ENCODE measurements at places on chromosomes 6 and 20.

- DNase-seq: no peak
Observed at GRCh38 chr6:144283646-144284477, 1.3 kb upstream of the UTRN start.

GRCh38 chr6:129749749-129750120 is 39.8 kb upstream of the ARHGAP18 start:
- no peak for DNase-seq

DNA sequence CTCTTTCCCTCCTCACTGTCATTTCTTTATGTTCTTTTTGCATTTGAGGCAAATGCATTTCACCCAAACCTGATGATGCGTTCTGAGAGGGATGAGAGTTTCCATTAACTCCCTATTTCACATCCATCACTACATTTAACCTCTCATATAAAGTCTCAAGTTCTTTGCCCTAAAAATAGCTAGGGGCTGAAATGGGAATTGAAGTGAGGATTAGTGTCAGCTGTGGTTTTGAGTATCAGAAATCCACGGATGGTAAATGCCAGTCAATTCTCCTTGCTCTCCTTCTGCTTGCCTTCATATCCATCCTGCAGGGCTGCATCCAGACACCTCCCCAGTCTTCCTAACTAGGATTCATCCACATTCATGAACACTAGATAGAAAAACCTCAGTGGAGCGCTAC is 10.0 kb upstream of the DTNBP1 start:
- DNase-seq: no peak

DNA sequence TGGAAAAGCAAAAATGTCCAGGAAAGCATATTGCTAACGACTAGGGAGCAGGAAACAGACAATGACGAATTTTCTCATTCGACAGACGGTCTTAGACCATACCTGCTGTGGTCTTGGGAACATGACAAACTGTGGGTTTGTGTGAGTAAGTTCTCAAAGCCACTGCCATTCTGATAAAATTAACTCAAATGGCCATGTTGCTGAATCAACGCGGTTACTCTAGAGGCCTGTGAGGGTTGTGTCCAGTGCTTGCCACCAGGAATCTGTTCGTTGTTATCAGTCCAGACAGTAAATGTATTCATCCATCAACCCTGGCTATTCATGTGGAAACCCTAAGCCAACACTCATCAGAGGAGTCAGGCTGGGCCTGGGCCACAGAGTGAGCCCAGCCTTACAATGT is 124.3 kb downstream of the MYLK4 start:
- DNase-seq: no peak

GRCh38 chr20:42164121-42164890 is 546.1 kb upstream of the CHD6 start:
- no peak for DNase-seq

- DNase-seq: no peak
Observed at GRCh38 chr6:166221040-166221439, 53.4 kb upstream of the TBXT start.

DNA sequence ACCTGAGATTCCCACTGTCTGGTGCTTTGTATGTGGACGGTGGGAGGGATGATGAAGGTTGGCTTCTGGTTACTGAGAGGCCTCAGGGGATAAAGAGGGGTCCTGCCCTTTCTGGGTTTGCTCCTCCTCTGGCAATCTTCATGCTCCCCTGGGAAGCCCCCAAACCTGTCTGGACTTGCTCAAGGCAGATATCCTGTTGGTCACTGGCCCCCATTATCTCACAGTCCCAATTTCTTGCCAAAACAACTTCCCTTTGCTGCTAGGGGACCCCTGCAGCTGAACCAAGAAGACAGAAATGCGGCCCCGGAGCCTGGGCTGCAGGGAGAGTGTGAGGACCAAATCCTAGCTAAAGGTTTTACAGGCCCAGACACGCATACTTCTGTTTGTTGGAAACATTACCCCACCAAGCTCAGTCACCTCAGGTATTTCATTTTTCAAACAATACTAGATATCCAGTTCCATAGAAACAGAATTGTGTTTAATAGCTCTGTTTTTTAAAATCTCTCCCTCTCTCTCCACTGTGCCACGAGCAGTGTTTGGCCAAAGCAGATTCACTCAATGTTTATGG is 63.4 kb upstream of the MRPS10 start:
- no peak for DNase-seq

GRCh38 chr6:149636124-149636523 is 12.4 kb downstream of the KATNA1 start:
- no peak for DNase-seq

- no peak for DNase-seq
Observed at GRCh38 chr6:7998103-7998725, 66.0 kb downstream of the BLOC1S5 start.

DNA sequence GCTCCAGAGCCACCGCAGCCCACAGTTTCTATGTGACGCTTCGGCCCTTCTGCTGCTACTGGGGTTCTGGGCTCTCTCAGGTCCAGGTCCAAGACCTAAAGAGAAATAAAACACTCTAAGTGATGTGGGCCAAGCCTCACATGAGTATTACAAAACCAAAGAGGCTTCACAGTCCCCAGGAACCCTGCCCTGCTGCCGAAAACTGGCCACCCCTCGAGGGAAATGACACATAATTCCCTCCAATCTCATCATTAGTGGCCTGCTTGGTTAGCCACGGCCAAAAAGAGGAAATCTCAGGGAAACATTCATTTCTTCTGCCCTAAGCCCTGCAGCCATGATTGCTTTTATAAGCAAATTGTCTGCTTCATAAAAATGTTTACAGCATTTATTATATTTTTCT is 32.5 kb downstream of the DLL1 start:
- DNase-seq: no peak

- no peak for DNase-seq
Observed at GRCh38 chr20:63704749-63705117, 3.0 kb downstream of the ARFRP1 start.

GRCh38 chr6:54633601-54634000 is 213.0 kb upstream of the FAM83B start:
- no peak for DNase-seq

DNA sequence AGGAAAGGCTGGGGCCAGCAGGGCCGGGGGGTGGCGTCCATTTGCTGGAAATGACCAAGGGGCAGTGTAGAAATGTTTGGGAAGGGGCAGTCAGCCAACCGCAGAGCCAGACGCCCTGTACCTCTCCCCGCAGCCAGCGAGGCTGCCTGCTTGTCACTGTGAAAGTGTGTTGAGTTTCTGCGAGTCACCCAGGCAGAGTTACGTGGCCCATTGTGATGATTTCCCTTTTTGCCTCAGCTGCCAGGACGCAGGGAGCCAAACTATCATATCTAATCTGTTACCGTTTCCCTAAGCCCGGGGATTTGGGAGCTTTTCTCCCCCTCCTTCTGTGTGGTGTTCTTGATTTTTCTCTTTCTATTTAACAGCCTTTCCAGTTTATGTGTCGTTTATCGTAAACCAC is 67.9 kb upstream of the STX16 start:
- DNase-seq: no peak

DNA sequence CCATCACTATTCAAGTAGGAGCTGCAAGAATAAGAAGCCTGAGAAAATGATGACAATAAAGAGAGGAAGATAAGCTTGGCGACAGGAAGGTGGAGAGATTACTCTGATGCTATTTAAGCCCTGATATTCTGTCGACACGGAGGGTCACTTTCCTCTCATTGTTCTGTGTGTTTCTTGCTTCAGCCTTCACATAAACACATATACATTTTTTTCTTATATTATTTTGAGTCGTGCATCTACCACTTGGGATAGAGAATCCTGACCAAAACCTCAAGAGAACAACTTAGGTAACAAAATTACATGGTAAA is 10.5 kb downstream of the PTCHD4 start:
- no peak for DNase-seq

DNA sequence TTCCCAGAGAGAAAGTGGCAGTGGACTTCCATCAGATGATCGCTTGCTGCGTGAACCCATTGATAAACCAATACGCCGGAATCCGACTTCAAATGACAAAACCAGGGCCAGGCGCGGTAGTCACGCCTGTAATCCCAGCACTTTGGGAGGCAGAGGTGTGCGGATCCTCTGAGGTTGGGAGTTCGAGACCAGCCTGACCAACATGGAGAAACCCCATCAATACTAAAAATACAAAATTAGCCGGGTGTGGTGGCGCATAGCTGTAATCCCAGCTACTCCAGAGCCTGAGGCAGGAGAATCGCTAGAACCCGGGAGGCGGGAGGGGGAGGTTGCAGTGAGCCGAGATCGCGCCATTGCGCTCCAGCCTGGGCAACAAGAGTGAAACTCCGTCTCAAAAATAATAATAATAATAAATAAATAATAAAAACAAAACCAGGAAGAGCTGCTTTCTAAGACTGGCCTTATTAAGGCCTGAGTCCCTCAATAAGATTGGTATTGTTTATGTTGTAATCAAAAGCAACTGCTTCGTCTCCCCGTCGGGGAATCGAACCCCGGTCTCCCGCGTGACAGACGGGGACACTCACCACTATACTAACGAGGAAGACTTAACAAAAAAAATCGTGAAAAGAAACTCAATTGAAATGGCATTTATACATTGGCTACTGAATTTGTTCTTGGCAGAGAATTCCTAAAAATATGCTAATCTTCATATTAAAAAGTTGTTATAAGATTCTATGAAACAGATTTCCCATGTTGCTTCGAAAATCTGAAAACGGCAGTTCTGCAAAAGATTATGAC is 110.2 kb upstream of the ZNF184 start:
- no peak for DNase-seq

DNA sequence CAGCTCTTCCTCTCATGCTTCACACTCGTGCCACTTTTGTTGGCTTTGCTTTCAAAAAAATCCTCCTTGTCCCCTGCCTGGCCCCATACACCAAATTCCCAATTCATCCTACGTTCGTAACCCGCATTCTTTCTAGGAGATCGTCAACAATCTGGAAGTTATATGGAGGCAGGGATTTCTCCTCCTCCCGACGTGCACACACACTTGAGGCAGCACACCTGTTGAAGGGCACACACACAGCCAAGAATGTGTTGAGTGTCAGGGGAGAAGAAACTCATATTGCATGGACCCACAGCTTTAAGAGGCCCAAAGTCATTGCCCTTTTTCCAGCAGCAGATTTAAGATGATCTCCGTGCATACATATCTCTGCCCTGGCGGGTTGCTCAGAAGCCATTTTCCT is 28.9 kb downstream of the THBS2 start:
- DNase-seq: no peak

DNA sequence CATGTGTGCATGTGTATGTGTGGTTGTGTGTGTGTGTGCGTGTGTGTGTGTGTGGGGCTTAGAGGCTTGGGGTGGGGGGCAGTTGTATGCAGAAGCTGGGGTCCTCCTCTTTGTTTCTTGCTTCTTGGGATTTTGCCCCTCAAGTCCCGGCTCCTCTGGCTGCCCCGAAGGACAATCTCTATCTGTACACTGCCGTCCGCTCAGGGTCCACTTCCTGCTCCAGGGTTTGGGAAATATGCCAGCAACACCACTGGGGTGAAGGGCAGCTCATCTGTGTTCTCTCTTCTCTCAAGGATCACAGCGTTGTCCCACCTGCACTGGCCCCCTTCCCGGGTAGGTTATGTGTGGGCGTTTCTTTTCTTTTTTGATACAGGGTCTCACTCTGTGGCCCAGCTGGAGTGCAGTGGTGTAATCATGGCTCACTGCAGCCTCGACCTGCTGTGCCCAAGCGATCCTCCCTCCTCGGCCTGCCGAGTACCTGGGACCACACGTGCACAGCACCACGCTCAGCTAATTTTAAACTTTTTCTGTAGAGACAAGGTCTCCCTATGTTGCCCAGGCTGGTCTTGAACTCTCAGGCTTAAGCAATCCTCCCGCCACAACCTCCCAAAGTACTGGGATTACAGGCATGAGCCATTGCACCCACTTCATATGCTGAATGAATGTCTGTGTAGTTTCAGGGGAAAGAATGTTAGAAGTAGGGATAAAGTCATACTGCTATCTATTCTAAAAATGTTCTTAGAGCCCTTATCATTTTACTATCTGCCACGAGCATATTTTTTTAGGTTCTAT is 25.7 kb downstream of the SLC2A4RG start:
- no peak for DNase-seq

- no peak for DNase-seq
Observed at GRCh38 chr6:109373331-109373730, 8.9 kb downstream of the CD164 start.

GRCh38 chr6:6975459-6976111 is 132.2 kb upstream of the RREB1 start:
- no peak for DNase-seq

- DNase-seq: no peak
Observed at GRCh38 chr20:57251949-57252348, 14.5 kb downstream of the BMP7 start.

DNA sequence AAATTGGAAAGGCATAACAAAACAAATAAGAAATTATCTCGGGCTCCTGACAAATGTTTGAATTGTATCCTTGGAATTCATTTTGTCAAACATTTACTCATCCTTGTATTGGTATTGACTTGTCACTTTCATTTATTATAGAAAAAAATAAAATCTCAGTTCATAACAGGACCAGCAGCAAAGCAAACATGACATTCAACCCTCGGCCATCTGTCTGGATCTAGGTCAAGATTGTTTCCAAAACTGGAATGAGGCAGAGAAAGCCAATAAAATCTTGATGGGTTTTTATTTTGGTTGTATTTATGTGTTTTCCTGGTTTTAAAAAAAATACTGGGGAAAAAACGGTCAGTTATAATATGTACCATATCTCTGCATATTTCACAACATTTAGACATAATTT is 42.9 kb upstream of the FABP7 start:
- no peak for DNase-seq

DNA sequence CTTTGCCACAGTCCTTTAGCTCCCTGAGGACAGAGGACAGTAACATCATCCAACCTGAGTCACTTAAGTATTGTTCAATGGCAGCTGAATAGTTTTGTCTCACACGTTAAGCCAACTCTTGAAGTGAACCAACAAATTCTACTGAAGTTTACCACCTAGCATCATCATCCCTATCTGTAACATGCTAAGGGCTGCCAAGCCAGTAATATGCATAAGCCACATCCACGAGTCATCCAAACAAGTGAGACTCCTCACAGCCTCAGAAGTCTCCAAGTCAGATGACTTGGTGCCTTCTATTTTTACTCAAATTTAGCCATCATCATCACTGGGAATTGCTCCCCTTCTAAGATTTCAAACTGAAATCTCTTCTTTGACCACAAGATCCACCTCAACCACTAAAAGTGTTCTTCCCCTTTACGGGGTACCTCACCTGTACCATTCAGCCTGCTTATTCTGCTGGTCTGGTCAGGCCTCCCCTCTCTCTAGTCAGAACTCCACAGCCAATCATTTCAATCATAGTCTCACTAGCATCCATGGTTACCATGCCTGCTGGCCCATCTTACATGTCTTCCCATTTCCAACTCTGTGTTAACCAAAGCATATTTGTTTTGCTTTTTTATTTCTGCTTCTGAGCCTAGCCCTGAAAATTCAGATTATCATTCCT is 73.7 kb downstream of the DTNBP1 start:
- no peak for DNase-seq

GRCh38 chr6:135181333-135182070 is 394 bp downstream of the MYB start:
- no peak for DNase-seq

Data from CD4-positive, alpha-beta T cell treated with Interleukin-15 for 1 hour (primary cell).